ENCODE measurements at places on chromosomes 7 and 10.

DNA sequence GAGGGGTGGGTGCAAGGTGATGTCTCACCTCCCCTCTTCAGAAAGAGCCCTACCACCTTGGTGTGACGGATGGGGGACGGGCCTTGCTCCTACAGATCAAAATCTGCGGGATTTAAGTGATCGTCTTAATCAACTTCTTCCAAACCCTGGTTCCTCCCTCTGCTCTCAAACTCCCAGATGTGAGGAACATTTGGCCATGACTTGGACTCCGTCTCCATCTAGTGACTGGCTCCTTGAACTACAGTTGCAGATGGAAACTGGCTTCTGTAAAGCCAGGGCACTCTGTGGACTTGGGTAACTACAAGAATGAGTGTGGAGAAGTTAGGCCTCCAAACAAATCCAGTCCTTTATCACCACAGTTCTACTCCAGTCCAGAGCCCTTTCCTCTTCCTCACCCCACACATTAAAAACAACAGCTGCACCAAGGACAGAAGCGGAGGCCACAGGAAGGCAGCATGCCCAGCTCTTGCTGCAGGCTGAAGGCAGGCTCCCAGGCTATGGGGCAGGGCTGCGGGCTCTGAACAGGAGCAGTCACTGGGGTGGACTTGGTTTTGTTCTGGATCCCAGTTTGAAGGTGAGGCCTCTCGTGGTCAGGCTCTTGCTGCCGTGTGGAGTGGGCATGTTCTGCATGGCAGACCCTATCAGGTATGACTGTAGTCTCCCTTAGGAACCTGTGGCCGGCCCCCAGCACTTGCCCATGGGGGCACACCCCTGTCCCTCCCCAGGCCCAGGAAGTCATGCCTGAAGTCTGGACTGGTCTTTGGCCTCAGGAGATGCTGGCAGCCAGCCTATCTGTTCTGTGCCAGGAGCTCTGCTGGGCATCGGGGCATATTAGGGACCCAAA, 79.4 kb downstream of the VWC2 start:
- peak; percentile 65 for DNase-seq

GRCh38 chr10:3485057-3485686, 299.8 kb downstream of the KLF6 start:
- no peak for DNase-seq

- DNase-seq, result no peak
These were observed 620.1 kb upstream of the DPP6 start for GRCh38 chr7:153432063-153432462.

- DNase-seq, result no peak
These were observed 54.2 kb downstream of the ABI1 start for GRCh38 chr10:26806557-26806956.

GRCh38 chr10:110222641-110223297, 15.4 kb downstream of the MXI1 start:
- no peak for DNase-seq

- no peak for DNase-seq
These were observed 123.2 kb upstream of the UNC5B start for GRCh38 chr10:71089162-71089561.

DNA sequence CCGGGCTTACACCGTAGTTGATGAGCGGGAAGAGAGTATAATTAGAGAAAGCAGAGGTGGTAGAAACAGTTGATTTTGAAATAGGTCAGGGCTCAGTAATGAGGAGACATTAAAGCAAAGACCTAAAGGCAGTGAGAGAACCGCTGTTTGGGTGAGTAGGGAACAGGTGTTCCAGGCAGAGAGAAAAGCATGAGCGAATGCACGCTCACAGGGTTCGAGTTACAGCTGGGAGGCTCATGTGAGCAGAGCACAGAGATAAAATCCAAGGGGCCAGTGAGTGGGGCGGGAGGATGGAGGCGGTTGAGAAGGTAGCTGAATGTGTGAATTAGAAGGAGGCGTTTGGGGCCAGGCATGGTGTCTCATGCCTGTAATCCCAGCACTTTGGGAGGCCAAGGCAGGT, 39.9 kb downstream of the APBB1IP start:
- DNase-seq, result no peak

DNA sequence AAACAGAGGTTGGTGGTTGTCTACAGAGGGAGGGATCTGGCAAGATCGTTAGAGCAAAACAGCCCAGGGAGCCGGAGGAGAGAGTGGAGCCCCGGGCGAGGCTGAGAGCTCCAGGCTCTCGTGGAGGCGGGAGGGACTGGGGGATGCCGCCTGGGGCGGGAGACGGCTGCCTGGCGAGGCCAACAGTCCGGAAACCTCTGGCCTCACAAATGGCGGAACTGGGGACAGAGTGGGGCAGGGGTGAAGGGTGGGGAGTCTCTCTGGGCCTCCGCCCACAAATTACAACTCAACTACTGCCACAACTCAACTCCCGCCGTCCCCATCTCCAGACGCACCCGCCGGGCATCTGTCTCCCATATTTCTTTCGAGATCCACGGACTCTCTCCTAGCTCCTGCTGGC, 47.7 kb downstream of the CLEC2L start:
- DNase-seq, result no peak

DNA sequence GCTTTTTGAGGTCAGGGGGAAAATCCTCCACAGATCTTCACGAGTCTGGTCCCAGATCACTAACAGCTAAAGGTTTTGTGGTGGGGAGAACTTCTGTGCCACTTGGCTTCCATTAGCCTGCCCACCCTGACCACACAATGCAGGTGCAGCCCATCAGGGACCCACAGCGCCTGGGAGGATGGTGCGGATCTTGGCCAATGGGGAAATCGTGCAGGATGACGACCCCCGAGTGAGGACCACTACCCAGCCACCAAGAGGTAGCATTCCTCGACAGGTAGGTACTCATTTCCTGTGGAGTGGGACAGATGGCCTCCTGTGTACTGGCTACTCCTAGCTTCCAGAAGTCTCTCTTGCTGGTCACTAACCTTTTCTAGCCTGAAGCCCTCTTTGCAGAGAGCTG, 1.5 kb downstream of the FAM241B start:
- DNase-seq, result no peak

DNA sequence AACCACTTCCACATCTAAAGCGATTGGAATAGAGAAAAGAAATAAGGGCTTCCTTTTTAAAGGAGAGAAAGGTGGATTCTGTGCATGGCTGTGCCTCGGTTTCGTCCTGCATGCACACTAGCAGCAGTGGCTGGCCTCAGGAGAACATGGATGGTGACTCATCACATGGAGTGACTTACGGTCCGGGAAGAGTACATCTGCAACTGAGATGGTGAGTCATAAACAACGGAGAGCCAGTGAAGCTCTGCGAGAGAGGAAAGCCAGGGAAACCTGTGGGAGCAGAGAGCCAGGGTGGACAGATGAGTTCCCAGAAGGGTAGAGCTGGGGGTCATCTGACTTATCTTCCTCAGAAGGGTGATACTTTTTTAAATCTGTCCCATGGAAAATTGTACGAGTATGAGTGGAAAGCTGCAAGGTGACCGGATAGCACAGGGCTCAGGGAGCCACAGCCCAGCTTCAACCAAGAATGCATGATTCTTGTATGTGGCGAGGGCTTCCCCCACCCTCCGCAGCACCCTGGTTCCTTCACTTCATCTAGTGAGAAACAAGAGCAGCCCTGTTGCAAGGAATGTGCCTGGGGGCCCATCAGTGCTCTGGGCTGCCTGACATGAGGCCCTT, 259.1 kb downstream of the KLF6 start:
- DNase-seq, result no peak

DNA sequence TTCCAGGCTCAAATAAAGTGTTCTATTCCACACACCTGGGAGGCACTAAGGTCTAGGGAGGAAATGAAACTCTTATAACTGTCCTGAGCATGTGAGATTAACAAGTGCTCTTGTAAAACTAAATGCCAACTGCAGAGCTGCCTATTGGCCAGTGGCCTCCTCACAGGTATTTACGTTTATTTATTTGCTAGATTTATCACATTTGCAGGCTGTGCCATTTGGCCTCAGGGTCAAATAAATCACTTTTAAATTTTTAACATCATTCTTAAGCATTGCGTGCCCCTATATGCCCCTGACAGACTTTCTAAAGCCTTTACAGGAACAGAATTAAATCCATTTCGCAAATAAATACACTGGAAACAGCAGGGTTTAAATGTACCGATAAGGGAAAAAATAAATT, 381.8 kb upstream of the NFE2L3 start:
- no peak for DNase-seq

- no peak for DNase-seq
These were observed 100.4 kb upstream of the PDGFA start for GRCh38 chr7:620056-620455.

DNA sequence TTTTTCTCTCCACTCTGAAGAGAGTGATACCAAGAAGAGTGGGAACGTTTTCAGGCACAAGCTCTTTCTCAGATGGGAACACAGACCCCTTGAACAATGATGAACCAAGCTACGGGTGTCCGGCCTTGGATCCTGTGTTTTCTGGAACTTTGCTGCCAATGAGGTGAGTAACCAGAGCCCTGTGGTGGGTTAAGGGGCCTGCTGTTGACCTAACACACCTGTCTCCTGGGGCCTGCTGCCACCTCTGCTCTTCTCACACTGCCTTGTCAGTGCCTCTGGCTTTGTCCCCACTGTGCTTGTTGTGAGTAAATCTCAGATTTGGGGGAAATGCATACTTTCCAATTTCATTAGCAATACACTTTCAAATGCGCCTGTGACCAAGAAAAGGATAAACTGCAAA, 1.4 kb upstream of the PKD1L1 start:
- DNase-seq, result no peak

GRCh38 chr10:13268841-13269240, 31.0 kb downstream of the PHYH start:
- no peak for DNase-seq

- no peak for DNase-seq
These were observed 132.4 kb upstream of the FOXK1 start for GRCh38 chr7:4549681-4550080.

- DNase-seq, result no peak
These were observed 571.4 kb upstream of the IGFBP3 start for GRCh38 chr7:46492466-46492865.

DNA sequence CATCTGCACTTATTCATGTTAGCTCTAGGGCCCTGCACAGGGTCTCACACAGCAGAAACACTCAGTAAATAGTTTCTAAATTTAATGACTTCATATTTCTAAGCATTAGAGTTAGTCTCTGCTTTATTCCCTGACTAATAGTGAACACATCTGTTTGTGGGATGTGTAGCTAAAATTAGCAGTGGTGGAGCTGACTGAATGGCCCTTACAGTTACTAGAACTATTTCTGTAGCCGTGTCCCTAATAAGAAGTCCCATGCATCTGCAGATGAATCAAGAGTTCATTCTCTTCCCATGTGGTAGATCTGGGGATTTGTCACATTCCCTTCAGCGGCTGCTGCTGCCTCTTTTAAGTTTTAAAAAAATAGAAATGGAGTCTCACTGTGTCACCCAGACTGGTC, 11.7 kb downstream of the MAP3K8 start:
- no peak for DNase-seq

GRCh38 chr10:21401196-21401595, 124.3 kb downstream of the SKIDA1 start:
- DNase-seq, result no peak

DNA sequence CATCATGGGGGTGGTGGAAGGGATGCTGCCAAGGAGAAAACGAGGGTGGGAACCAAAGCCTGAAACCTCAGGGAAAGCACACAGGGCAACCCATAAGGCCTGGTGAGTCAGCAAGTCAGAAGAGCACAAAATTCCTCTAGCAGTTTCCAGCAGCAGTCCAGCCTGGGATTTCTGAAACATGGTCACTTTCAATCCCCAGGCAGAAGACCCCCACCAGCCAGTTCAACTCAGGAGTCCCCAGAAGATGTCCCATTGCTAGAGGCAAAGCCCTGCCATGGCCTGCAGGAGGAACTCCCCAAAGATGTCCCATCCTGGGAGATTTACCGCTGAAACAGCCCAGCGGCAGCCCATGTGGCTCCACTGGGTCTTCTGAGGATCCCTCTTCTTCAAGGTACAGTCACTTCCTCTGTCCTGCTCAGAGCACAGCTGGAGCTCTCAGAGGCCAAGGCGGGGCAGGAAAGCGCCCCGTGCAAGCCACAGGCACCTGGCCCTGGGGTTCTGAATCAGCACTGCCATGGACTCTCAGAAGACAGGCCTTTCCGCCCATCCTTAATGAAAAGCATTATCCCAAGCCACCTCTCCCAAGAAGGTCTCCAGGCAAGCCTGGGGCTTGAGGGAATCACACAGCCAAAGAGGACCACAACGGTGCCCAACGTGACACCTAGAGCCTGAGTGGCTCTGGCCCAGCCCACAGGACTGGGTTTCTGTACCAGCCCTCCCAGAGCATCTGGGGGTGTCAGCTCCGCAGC, 196.9 kb downstream of the GRID1 start:
- DNase-seq, result no peak

DNA sequence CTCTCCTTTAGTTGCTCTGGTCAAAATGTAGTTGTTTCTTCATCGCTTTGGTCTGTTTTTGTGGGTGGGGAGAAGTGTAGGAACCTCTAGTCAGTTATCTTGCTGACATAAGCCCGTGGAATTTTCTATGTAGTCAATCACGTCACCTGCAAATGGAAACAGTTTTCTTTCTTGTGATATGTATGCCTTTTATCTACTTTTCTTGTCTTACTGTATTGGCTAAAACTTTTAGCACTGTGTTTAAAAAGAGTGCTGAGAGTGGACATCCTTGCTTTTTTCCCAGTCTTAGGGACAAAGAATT, 42.3 kb downstream of the AKR1E2 start:
- DNase-seq, result no peak

GRCh38 chr10:75904499-75905283, 473.3 kb downstream of the LRMDA start:
- no peak for DNase-seq

- DNase-seq, result no peak
These were observed 44.4 kb upstream of the JCAD start for GRCh38 chr10:30103595-30104320.

DNA sequence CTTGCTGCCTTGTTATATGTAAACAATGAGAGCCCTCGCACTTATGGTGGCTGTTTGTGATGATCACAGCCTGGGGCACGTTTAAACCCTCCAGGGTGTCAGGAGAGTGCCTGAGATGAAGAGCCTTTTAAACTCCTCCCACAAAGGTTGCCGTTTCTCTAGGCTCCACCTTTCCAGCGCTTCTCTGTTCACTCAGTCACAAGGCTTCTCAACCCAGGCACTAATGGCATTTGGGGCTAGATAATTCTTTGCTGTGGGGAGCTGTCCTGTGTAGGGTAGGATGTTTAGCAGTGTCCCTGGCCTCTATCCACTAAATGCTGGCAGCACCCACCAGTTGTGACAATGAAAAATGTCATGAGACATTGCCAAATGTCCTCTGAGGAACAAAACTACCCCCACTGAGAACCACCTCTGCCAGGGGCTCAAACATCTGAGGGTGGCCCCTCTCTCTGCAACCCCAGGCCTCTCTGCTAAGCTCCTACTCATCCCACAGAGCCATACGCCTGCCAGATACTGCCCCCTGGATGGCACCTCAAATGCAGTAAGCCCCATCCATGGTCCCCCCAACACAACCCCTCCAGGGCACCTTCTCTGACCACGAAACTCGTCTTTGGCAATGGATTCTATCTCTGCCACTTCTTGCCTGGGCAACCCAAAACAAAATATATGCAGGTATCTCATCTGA, 144.3 kb upstream of the ZMIZ1 start:
- DNase-seq, result no peak
